ENCODE measurements at places on chromosomes 1 and 21.

GRCh38 chr1:197685785-197686184 lies 89.5 kb downstream of the DENND1B start:
- DNase-seq: no peak

DNA sequence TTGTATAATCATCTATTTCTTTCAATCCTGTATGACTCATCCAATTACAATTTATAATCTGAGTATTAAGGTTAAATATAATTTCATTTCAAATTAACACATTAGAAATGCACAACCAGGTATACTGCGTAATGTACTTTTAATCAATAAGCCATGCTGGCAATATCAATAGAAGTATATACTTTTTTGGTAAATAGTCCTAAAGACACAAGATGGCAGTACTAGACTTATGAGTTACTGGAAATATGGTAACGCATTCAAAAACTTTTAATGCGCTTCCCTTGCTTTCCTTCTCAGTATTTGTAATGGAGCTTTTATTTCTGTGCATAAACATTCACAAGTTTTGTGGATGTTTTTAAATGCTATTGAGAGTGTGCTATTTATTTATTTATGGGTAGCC lies 1162.0 kb upstream of the TMPRSS15 start:
- DNase-seq: no peak

GRCh38 chr1:117392771-117393170 lies 25.5 kb downstream of the MAN1A2 start:
- no peak for DNase-seq

DNA sequence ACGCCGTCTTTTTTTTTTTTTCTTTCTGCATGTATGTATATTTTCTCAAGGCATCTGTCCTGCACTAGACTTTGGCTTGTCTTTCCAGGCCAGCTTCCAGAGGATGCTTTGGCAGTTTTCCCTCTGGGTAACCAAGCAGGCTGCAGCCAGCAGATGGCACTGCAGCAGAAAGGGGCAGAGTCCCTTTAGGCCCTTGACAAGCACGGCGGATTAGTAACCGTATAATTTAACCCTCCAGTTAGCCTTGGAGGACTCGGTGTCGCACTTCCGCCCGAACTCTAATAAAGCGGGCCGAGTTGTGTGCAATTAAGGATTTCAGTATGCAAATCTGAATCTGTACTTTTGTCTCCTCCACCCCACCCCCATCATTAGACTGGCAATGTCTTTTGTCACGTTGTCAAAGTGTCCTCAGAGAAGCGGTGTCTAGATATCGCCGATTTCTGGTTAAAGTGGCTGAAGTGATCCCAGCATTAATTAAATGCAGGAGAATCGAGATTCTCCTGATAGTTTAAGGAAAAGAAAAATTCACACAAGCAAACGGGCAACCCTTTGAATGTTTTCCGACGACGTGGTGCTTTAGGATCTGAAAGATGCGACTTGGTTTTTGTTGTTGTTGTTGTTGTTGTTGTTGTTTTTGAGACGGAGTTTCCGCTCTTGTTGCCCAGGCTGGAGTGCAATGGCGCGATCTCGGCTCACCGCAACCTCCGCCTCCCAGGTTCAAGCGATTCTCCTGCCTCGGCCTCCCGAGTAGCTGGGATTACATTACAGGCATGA lies 1.1 kb upstream of the TMEM167B start:
- peak; percentile 58 for DNase-seq

DNA sequence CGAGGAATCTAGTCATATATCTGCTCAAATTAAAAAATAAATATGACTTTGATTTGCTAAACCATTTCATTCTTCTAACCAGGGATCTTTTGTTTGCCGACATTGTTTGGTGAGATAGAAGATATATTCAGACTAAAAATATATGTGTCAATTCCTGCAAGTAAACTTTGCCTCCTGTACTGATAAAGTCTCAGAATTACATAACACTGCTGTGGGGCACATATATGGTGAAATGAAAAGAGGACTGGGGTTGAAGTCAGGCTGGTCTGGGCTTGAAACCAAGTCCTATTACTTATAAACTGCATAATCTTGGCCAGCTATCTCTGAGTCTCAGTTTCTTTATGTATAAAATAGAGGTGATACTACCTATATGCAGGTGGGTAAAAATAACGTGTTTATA lies 9.8 kb downstream of the SCMH1 start:
- no peak for DNase-seq

- DNase-seq: no peak
These were observed 237.3 kb upstream of the POU3F1 start for GRCh38 chr1:38283696-38284470.

- DNase-seq: peak; percentile 55
These were observed at the start of gene AGBL4 for GRCh38 chr1:50023292-50024159. Gene AGBL4, minus strand, starts transcription at chr1:50023954.

DNA sequence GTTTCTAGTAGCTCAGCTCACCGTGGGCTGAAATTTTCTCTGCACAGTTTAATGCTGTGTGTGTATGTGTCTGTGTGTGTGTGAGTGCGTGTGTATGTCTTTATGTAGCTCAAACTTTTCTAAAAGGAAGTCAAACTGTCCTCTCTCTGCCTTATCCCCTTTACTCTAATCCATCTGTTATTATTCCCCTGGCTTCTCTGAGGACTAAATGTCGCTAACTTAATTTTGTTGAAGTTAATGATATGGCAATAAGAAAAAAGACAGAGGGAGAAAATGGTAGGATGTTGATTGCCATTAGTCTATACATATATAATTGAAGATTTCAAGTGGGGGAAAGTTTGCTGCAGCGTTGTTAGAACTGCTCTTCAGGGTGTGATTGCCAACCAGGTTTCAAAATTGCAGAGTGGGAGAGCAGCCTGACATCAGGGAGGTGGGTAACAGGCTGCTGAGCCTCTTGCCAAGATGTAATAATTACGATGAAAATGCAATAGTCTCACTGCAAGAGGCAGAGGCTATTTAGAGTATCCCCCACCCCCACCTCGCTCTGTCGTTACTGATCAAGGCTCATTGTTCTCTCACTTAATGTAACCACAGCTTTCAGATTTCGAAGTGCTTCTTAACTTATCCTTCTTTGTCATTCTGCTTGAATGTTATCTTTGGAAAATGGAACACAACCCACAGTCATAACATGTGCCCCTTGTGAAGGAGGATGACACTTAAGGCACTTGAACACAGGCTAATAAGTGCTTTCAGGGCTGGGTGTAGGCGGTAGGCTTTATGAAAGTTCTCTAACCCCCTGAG lies 559.0 kb upstream of the PLXNA2 start:
- DNase-seq: no peak

DNA sequence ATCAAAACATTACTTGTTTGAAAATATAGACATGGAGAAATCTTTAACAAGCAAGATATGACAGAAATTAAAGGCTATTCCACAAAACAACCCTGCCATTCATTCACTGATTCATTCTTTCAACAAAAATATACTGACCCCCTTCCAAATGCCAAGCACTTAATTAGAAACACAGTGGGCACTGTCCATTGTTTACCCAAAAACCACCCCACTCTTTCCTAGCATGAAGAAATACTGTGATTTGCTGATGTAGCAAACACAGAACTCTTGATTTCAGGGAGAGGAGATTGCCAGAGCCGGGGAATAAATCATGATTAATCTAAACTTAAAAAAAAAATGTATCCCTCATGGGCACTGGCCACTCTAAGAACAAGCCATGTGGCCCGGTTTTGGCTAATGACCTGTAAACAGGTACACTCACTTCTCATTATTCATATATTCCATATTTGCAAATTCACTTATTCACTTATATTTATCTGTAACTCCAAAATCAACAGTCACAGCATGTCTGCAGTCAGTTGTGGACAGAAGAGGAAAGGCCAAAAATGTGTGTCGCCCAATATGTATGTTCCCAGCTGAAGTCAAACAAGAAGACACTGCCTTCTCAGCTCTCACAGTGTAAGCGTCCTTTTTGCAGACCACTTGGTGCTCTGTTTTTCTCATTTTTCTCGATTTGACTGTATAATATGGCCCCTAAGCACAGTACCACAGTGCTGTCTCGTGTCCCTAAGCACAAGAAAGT lies 133.1 kb downstream of the SMYD3 start:
- no peak for DNase-seq

GRCh38 chr1:240602189-240602588 lies 9.8 kb downstream of the GREM2 start:
- no peak for DNase-seq

DNA sequence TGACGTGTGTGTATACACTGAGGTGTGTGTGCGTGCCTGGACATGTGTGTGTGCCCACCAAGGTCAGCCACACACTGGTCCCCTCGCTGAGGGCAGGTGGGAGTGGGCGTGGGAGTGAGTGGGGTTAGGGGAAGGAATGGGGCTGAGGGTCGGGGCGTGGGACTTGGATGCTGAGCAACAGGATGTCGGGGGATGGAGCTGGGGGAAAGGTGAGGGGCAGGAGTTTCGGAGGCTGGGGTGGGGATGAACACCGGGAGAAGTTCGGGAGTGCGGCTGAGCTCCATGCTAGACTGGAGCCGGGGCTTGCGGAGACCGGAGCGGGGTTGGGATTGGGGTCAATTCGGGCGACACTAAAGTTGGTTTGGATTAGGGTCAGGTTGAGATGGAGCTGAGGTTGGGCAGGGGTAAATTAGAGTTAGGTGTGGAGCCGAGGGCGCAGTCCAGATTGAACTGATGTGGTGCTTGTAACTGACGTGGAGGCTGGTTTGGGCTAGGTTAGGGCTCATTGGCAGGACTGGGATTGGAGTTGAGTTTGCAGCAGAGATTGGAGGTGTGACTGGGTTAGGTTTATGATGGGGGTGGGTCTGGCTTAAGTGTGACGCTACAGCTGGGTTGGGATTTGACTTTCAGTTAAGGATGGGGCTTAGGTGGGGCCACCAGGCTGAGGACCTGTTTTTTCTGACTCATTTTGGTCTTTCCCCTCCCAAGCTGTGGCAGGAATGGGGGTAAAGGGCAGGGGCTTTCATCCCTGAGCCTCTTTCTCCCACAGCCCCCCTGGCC lies 3.3 kb upstream of the GUCA2A start:
- no peak for DNase-seq

DNA sequence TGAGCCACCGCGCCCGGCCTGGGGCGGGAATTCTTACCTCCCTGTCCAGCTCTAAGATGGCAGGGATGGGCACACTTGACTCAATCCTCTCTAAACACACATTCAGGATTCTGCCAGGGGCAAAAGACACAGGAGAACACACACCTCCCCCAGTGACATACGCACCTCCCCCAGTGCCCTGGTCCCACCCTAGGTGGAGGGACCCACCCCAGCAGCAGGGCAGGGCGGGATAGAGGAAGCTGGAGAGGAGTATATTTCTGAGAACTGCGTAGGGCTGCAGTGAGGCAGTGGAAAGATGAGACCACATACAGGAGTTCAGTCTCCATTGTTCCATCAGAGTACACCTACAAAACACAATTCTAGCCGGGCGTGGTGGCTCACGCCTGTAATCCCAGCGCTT lies 92.5 kb downstream of the SDCCAG8 start:
- DNase-seq: no peak

DNA sequence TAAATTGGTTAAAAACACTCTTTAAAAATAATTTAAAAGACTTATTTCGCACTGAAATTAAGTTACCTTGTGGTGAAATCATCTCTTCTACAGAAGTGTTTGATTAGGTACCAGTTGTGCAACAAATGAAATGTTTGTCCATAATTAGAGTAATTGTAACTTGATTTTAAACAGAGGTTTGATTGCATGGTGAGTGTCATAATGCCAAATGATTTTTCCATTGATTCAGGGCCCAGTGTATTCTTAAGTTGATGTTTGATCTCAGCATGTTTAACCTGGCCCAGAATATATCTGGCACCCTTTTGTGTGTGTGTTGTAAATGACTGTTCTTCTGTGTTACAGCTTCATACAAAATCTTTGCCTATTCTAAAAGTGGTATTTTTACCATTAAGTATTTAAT lies 28.5 kb downstream of the LRRC8B start:
- DNase-seq: no peak

DNA sequence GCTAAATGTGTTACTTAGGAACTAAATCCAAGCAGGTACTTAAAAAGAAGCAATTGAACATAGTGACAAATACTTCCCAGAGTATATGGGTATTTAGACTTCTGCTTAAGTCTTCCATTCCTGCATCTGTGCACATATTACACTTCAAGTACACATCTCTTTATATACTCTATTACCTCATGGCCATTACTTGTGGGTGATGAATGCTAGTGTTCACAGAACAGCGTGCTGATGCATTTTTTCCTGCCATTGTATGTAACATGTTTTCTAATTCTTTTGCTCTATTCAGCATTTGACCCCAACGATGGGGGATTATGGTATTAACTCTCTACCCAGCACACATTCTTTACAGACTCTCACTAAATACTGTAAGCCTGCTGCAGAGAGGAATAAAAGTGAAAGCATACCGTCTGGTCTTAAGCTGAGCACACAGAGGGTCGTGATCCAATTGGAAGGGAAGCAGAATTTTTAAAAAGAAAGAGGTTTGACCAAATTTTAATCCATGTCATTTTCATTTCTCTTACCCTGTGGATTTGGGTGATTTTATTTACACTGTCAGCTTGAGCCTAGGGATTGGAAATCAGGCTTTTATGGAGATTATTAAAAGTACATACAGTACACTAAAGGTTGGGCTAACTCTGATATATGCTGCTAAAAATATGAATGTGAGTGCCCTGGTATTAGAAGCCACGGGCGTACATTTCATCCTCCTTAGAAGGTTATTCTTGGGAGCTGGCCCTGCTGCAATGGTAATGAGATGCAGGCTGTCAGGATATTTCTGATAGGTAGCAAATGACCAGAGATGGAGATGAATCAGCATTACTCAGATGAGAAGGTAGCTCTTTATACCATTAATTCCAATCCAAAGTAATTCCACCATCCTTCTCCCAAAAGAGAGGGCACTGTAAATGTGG lies 95.5 kb upstream of the PROX1 start:
- no peak for DNase-seq

- DNase-seq: peak; percentile 77
These were observed 119.6 kb upstream of the CD34 start for GRCh38 chr1:208030288-208031091.

GRCh38 chr1:7408771-7409150 lies 362.3 kb upstream of the VAMP3 start:
- no peak for DNase-seq

- DNase-seq: no peak
These were observed 773.2 kb upstream of the ADAMTS5 start for GRCh38 chr21:27740084-27740483.

- no peak for DNase-seq
These were observed 144.0 kb upstream of the PALMD start for GRCh38 chr1:99501871-99502270.

- DNase-seq: no peak
These were observed 338.1 kb upstream of the SNX7 start for GRCh38 chr1:98323388-98323787.

DNA sequence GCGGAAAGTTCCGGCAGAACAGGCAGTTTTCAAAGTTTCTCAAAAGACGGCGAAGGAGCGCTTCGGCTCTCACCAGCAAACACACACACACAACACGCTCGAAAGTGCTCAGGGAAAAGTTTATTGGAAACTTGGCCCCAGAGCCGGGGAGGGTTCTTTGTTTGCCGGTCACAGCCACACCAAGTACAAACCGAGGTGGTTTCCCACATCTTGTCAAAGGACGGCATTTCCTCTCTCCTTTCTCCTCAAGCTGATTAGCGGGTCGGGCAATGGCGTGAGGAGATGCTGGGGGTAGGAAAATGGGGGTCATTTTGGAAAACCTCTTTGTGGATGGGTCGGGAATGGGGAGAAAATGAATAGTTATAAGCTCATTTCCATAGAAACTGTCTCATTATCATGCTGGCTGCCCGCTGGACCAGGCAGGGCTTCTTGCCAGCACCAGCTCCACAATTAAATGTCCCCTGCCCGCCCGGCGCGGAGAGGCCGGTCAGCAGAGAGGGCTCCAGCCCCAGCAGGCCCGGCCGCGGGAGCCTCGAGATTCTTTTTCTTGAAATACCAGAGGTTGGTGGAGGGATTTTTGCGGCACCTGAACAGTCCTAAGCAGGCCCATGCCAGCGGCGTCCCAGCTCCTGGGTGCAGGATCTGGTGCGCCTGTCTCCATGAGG lies 92.3 kb downstream of the PRDM16 start:
- DNase-seq: no peak

Data from left ventricle myocardium inferior (tissue), 1 donor.